Airway epithelial cell (primary cell): ENCODE measurements at places on chromosomes 12 and 14. TPM values are rescaled to one million over a fixed set of nuclear protein-coding genes. Genes with fewer than 3 reads are reported as not detected.

Gene AKAP5
- 0.05 and 0.07 TPM in 2 replicates for total RNA-seq

Gene MEG3
- total RNA-seq = 41.2 and 49.7 TPM in 2 replicates

Gene SPTB
- total RNA-seq = 0.07 TPM in 1 of 2 replicates, not detected in the other

Gene CDKN3
- 45.7 and 48.0 TPM in 2 replicates for total RNA-seq

Gene TAS2R7
- not detected in 2 replicates for total RNA-seq

Gene PLEKHD1
- not detected in 2 replicates for total RNA-seq

Gene KLRC4
- total RNA-seq = 0.21 TPM in 1 of 2 replicates, not detected in the other

Gene RERG
- total RNA-seq = 0.09 and 0.28 TPM in 2 replicates

Gene RPL10L
- not detected in 2 replicates for total RNA-seq

Gene EMP1
- 106 and 181 TPM in 2 replicates for total RNA-seq

Gene CLEC4C
- total RNA-seq = not detected in 2 replicates

Gene RTN1
- 0.98 TPM in 1 of 2 replicates, not detected in the other for total RNA-seq

Gene TRIM9
- 0.14 and 0.42 TPM in 2 replicates for total RNA-seq
